GM12864 (cell line): ENCODE measurements at places on chromosomes 2 and 18.

DNA sequence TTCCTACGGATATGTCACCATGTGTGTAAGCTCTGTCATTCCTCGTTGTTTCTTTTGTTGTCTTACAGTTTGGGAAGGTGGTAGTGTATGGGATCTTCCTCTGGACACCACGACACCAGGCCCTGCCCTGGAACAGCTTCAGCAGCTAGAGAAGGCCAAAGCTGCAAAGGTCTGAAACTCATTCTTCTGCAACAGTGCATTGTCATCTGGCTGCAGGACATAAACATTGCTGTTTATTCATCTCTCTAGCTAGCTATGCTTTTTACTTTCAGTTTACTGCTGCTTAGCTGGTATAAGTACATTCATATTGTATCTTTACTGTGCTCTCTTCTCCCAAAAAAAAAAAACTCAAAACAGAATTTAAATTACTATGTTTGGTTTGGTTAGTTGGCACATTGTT is 39.2 kb upstream of the KCNJ13 start:
- no peak for DNase-seq

- DNase-seq = no peak
These were observed 23.4 kb upstream of the FAM110C start for GRCh38 chr2:69366-70344.

GRCh38 chr18:36633961-36634412 is 194.8 kb downstream of the TPGS2 start:
- DNase-seq = no peak

GRCh38 chr2:12061286-12062052 is 315.0 kb downstream of the LPIN1 start:
- DNase-seq = no peak

DNA sequence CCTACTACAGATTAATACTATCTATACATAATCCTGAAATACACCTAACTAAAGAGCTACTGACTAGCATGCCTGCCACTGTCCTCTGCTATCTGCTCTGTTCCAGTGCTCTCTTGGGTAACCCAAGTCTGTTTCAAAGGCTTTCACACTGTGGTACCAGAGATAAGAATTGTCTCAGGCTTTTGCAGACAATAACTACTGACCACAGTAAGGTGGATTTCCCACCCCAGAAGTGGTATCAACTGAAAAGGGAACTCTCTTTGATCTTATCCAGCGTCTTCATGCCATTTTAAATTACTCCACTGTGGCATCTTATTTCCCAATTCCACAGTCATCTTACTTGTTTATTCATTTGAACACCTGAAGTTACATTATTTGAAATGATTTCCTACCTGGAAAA is 190.2 kb downstream of the IKZF2 start:
- DNase-seq = no peak

GRCh38 chr2:117436697-117437096 is 377.8 kb upstream of the DDX18 start:
- no peak for DNase-seq

DNA sequence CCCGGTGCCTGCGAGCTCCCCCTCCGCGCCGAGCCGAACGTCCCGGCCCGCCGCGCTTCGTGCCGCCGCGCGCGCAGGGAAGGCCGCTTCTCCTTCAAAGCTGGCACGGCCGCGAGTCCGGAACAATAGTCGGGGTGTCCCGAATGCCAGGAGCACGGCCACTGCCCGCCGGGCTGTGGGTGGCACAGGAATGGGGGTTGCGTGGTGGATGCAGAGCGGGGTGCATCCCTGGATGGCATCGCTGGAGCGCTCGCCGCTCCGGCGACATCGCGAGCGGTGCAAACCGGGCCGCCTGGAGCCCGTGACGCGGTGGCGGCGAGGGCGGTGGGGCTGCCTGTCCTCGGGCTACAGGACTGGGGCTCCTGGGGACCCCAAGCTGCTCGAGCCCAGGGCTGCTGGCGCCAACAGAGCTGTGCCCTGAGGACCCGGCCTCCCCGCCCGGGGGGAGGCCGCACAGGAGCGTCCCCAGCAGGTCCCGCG is 1.1 kb upstream of the SATB2 start:
- no peak for DNase-seq

DNA sequence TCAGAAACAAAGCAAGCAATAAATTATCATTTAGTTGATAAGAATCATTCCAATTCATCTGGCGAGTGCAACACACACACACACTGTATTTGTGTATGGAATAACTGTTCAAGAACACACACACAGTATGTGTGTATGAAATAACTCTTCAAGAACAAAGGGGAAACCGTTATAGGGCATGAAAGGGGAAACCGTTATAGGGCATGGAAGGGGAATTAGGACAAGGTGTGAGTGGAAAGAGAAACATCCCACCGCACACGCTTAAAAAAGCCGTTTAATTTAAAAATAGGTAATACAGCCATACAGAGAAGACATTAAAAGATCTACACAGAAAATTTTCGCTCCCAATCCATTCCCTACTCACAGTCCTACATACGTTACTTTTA is 607 bp upstream of the TSN start:
- no peak for DNase-seq

GRCh38 chr2:95001051-95001562 is 24.4 kb upstream of the MAL start:
- no peak for DNase-seq

GRCh38 chr18:13450289-13451212 is 232.0 kb downstream of the LDLRAD4 start:
- peak; percentile 26 for DNase-seq

- no peak for DNase-seq
These were observed 1.2 kb downstream of the REV1 start for GRCh38 chr2:99488539-99489062.

DNA sequence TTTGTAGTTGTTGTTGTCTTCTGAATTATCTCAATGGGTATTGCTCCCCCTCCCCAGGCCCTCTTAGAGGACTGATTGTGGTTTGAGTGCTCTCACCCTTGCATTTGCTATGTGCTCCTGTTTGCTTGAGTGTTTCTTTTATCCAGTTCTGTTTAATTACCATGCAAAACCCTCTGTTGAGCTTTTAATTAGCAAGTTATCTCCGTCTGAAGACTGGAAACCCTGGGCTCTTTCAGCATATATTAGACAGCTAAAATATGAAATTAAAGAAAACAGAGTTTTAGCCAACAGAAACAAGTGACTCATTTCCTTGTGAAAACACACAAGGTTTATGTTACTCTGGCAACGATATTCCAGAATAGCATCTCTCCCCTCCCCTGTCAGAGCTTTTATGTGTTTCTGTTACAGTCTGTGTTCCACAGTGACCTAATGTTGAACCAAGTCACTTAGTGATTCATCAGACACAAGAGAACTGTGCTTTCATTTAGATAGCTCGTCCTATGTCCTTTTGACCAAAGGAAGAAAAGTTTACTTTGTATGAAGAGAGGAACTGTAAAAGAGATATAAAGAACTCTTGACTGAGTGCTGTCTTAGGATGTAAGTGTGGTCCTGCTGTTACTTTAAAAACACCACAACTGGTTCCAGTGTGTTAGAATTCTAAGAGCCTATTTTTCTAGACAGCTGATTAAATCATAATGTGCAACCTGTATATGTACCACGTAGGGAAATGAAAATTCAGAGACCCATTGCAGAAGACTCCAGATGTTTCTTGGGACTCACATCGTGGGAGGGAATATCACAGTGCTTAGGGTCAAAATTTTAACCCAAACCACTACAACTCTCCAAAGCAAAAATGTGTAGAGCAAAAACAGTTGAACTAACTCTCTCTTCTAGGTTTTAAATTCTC is 172.8 kb upstream of the RBMS1 start:
- peak; percentile 5 for DNase-seq

GRCh38 chr2:233706720-233707119 is 6.0 kb upstream of the UGT1A5 start:
- DNase-seq = no peak

DNA sequence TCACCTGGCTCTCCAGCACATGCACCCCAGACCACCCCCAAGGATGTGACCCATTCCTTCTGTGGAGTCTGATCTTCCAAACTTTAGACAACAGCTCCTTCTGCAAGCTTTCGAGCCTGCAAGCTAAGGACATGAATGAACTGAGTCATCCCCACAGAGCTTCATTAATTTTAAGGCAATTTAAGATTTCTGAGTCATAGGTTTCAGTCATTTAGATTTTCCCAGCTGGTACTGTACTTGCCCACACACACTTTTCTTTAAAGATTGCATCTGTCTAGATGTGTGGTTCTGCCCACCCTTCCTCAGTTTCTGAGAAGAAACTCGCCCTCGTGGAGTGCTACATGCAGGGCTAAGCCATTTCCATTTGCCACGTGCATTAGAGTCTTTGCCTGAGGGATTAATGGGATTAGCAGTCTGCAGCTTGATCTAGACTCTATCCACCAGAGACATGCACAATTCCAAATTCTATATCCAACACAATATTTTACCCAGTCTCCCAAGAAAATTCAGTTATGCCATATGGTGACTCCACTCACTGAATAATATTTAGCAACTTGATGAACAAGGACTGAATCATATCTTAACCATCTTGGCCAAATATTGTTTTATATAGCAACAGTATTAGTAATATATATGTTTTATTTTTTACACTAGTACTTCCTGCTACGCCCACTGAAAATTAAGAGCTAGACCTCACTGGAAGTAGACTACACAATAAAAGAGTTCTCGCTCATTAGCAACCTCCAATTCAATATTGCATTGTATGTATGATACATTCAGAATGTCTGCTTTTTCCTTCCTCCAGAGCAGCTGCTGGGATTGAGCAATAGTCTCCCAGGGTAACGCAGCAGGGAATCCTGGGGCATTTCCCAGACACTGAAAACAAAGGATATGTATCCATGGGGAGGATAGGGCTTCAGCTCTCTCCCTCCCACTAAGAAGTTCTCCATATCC is 14.3 kb upstream of the TRIB2 start:
- DNase-seq = no peak

DNA sequence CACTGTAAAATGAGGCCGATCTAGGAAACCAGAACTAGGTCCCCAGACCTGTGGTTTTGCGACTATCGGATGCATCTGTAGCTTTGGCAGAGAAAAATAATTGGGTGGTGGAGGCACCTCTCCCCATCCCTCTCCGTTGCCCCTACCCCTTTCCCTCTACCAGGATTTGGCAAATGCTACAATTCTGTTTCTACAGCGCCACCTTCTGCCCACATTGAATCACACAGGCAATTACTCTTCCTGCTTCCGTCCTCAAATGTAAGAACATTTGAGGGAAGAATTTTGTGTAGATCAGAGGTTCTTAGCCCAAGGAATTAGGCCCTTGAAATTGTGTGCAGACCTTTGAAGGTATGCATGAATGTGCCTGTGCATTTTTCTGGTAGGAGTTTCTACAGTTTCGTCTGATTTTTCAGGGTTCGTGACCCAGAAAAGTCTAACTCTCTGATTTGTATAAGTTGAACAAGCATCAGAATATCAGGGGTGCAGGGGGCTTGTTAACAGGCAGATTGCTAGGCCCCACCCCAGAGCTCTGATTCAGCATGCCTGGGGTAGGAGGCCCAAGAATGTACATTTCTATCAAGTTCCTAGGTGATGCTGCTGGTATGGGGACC is 11.2 kb downstream of the ATP6V1B1 start:
- DNase-seq = peak; percentile 13

DNA sequence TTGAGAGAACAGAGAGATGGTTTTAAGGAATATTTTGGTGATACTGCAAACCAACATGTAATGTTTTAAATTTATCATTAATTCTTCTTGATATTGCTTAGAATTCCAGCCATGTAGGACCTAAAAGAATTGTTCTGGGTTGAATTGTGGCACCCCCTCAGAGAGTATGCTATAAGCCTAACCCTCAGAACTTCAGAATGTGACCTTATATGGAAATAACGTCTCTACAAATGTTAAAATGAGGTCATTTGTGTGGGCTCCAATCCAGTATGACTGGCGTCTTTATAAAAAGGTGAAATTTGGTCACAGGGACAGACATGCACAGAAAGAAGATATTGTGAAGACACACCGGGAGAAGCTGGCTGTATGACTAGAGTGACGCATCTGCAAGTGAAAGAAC is 193.6 kb downstream of the NRXN1 start:
- no peak for DNase-seq

DNA sequence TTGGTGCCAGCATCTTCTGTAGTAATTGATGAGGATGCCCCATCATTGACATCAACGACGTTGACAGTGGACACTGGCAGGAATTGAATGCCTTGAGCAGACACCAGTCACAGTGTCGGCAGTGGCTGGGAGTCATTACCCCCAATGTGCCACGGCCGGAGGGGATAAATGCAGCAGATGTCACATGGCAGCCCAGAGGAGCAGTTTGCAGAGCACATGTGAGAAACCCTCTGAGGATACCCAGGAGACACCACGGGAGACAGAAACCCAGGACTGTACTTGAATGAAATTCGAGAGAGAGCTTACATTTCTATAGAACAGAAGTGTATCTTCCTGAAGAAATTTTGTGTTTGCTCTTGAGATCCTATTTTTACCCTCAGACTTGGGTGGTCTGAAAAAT is 409.1 kb upstream of the TNP1 start:
- no peak for DNase-seq

- no peak for DNase-seq
These were observed 149.6 kb downstream of the ESCO1 start for GRCh38 chr18:21450913-21451312.

GRCh38 chr18:48597671-48598070 is 58.8 kb downstream of the CTIF start:
- no peak for DNase-seq

DNA sequence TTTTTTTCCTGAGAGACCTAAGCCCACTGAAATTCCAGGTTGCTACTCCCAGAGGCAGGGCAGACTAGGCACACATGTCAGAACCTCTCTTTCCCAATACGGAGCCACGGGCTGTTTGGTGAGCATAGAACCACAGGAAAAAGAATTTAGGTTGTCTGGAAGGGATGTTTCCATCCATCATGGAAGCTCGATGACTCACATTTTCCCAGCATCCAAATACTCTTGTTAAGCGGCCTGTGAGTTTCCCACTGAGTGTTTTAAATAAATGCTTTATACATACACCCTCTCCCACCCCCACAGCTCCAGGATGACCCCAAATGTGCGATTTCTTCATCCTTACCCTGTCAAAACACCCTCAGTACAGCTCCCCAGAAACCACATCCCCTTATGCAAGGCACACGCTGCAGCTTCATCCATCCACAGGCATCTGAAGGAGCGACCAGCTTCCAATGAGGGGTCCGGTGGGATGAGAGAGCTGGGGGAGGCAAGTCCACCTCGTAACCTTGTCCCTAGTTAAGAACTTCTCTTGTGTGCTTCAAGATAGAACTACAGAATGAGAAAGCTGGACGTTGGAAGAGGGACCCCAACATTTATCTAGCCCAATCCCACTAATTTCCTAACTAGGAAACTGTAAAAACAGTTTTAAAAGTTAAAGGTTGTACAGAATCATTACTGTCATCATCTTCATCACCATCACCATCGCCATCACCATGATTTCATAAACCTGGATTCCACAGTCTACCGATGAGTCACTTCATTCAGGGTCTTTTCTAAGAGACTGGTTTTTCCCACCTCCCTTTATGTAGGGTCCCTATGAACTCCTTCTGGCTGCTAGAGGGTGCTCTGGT is 63.5 kb upstream of the FZD7 start:
- DNase-seq = no peak

DNA sequence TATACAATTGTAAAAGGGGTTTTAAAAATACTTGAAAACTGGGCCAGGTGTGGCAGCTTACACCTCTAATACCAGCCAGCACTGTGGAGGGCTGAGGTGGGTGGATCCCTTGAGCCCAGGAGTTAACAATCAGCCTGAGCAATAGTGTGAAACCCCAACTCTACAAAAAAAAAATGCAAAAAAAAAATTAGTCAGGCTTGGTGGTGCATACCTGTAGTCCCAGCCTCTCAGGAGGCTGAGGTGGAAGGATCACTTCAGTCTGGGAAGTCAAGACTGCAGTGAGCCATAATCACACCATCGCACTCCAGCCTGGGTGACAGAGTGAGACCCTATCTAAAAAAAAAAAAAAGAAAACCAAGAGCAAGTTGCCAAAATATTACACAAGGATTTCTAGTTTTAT is 182.7 kb downstream of the UBE2E3 start:
- DNase-seq = no peak
